ENCODE measurements at places on chromosomes 6 and 20.

GRCh38 chr20:10558635-10559187 lies 115.1 kb downstream of the JAG1 start:
- no peak overlapping the region for H3K4me3 ChIP-seq
- H3K27me3 ChIP-seq: no peaks in the 10 kb centered on the region
- no peak overlapping the region for H3K27ac ChIP-seq
- peak; percentile 10 for DNase-seq
- H3K4me1 ChIP-seq: no peaks in the 10 kb centered on the region
- no peaks in the 10 kb centered on the region for H3K36me3 ChIP-seq

DNA sequence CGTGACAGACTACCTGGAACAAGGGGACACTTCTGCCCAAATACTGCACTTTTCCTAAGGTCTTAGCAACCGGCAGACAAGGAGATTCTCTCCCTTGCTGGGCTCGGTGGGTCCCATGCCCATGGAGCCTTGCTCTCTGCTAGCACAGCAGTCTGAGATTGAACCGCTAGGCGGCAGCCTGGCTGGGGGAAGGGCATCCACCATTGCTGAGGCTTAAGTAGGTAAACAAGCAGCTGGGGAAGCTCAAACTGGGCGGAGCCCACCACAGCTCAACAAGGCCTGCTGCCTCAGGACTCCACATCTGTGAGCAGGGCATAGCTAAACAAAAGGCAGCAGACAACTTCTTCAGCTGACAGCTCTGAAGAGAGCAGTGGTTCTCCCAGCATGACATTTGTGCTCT lies 87.8 kb upstream of the ASCC3 start:
- no peak for DNase-seq
- no peak overlapping the region for H3K4me3 ChIP-seq
- no peaks in the 10 kb centered on the region for H3K27me3 ChIP-seq
- H3K4me1 ChIP-seq: no peaks in the 10 kb centered on the region

- H3K27ac ChIP-seq: no peak overlapping the region
- H3K36me3 ChIP-seq: no peaks in the 10 kb centered on the region
- no peaks in the 10 kb centered on the region for H3K4me1 ChIP-seq
- no peak overlapping the region for H3K4me3 ChIP-seq
- no peak for DNase-seq
- H3K27me3 ChIP-seq: no peaks in the 10 kb centered on the region
These were observed 54.1 kb downstream of the TULP4 start for GRCh38 chr6:158366363-158366762.

- no peaks in the 10 kb centered on the region for H3K27me3 ChIP-seq
- no peak overlapping the region for H3K27ac ChIP-seq
- no peaks in the 10 kb centered on the region for H3K36me3 ChIP-seq
- no peaks in the 10 kb centered on the region for H3K4me1 ChIP-seq
- DNase-seq: peak; percentile 9
- no peak overlapping the region for H3K4me3 ChIP-seq
These were observed 53.4 kb downstream of the SLC24A3 start for GRCh38 chr20:19265646-19266374.

DNA sequence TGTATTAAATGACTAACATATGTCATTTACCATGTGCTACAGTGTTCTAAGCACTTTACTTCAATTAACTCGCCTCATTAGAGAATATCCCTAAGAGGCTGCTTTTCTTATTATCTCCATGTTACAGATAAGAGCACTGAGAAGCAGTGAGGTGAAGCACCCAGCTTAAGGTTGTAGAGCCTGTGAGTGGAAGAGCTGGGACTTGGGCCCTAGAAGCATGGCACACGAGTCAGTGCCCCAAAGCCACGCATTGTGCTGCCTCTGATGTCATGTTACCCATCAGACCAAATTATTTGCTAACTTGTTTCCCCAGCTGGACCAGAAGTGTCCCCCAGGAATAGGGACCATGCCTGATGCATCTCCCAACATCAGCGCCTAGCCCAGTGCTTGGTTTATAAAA lies 34.1 kb downstream of the POFUT1 start:
- DNase-seq: no peak
- H3K27ac ChIP-seq: no peak overlapping the region
- H3K4me1 ChIP-seq: no peaks in the 10 kb centered on the region
- H3K4me3 ChIP-seq: no peak overlapping the region
- no peaks in the 10 kb centered on the region for H3K36me3 ChIP-seq

GRCh38 chr6:169862892-169863525 lies 111.6 kb downstream of the ERMARD start:
- H3K27ac ChIP-seq: no peak overlapping the region
- no peak for DNase-seq
- no peak overlapping the region for H3K4me3 ChIP-seq
- H3K27me3 ChIP-seq: no peaks in the 10 kb centered on the region

DNA sequence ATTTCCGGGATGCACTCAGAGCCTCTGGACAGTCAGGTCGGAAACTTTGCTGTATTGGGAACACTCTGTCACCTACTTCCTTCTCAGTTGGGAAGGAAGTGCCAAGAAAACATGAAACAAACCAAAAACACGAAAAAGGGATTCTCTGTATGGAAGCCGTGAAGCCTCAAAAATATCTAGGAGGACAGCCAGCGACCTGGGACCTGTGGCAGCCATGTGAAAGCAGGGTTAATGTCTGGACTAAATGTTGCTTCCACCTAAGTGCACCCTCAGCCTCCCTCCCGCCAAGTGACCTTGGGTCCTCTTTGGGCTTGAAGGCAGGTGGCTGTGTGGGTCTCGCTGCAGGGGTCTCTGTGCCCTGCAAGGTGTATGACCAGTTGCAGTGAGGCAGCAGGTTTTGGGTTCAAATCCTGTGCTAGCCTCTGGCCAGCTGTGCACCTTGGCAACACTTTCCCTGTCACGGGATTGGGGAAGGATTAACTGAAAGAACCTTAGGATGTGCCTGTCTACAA lies 851 bp downstream of the MAVS start:
- H3K27me3 ChIP-seq: no peaks in the 10 kb centered on the region
- no peaks in the 10 kb centered on the region for H3K36me3 ChIP-seq
- H3K4me1 ChIP-seq: peaks cover 13% of the 10 kb centered on the region
- H3K27ac ChIP-seq: peak overlapping the region; percentile 77
- peak overlapping the region; percentile 77 for H3K4me3 ChIP-seq

DNA sequence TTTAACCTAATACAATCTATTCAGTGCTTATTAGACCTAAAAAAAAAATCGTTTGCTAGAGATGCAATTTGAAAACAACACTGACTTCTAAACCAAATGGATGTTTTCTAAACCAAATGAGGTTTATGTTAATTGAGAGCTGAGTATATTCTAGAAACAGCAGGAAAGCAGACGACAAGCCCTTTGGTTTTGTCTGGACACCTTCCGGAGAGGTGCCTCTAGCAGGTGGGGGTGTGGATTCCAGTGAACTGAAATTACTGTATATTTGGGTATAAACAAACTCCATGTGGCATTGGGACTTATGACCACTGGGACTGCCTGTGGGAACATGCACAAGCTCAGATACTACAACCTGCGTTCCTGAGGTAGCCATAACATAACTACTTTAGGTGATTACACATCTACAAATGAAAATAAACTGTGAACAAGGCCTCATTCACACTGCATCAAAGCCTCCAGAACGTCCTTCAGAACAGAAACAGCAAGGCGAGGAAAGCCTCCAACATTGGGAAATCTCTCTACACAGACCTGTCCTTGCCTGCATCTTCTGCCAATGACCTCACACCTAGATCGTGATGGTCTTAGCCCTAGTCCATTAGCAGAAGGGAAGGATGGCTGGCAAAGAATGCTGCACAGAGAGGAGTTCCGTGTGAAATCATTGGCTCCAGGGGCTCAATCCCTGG lies 206.8 kb upstream of the FOXQ1 start:
- no peak for DNase-seq
- H3K4me3 ChIP-seq: no peak overlapping the region
- H3K27ac ChIP-seq: no peak overlapping the region
- H3K4me1 ChIP-seq: no peaks in the 10 kb centered on the region

DNA sequence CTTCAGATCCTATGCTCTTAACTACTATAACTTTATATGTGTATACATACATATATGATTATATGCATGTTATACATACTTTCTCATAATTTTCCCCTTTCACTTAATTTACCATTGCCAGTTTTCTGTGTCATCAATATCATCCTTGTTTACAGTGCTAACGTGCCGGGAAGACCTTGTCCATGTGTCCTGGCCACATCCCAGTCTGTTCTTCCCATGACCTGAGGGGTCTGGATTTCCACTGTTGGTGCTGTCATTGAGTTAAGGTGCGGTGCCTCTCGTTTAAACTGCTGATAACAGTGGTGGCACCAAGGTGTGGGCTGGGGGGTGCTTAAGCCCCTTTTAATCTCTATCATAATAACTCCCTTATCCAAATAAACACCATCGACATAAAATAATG lies 8.5 kb upstream of the SDCBP2 start:
- no peak overlapping the region for H3K4me3 ChIP-seq
- H3K27me3 ChIP-seq: no peaks in the 10 kb centered on the region
- no peak for DNase-seq
- H3K4me1 ChIP-seq: no peaks in the 10 kb centered on the region
- no peak overlapping the region for H3K27ac ChIP-seq

DNA sequence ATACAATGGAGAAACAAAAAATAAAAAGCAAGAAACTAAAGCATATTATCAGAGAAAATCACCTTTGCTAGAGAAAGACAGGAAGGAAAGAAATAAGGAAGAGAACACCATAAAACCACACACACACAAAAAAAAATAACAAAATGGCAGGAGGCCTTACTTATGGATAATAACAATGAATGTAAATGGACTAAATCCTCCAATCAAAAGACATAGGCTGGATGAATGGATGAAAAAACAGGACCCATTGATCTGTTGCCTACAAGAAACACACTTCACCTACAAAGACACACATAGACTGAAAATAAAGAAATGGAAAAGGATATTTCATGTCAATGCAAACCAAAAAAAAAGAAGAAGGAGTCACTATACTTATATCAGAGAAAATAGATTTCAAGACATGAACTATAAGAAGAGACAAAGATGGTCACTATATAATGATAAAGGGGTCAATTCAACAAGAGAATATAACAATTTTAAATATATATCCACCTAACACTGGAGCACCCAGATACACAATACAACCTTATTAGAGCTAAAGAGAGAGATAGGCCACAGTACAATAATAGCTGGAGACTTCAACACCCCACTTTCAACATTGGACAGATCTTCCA lies 693.6 kb downstream of the HACE1 start:
- H3K4me3 ChIP-seq: no peak overlapping the region
- no peak for DNase-seq
- H3K27me3 ChIP-seq: no peaks in the 10 kb centered on the region
- no peaks in the 10 kb centered on the region for H3K36me3 ChIP-seq
- no peaks in the 10 kb centered on the region for H3K4me1 ChIP-seq

DNA sequence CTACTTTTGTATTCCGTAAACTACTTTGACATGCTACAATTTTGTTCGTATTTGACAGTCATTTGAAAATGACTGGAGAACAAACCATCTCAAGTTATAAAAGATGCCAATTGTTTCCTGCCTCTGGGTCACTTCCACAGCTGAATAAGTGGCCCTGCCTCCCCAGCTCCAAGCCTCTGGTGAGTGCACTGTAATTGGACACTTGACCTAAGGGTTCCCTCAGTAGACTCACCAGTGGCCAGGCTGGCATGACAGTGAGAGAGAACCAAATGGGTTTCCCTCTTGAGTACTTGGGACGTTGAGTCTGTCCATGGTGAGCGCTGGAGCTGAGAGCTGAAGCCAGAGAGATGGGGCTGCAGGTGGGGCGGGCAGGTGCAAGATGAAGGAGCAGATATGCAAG lies 57.1 kb downstream of the SLC35D3 start:
- no peak for DNase-seq
- no peak overlapping the region for H3K27ac ChIP-seq
- H3K27me3 ChIP-seq: peaks cover 7% of the 10 kb centered on the region
- no peaks in the 10 kb centered on the region for H3K36me3 ChIP-seq
- H3K4me1 ChIP-seq: no peaks in the 10 kb centered on the region

- peak overlapping the region; percentile 15 for H3K4me3 ChIP-seq
- no peak overlapping the region for H3K27ac ChIP-seq
- H3K36me3 ChIP-seq: peaks cover 52% of the 10 kb centered on the region
- H3K27me3 ChIP-seq: no peaks in the 10 kb centered on the region
These were observed 1.9 kb downstream of the LTV1 start for GRCh38 chr6:143845033-143845432.

DNA sequence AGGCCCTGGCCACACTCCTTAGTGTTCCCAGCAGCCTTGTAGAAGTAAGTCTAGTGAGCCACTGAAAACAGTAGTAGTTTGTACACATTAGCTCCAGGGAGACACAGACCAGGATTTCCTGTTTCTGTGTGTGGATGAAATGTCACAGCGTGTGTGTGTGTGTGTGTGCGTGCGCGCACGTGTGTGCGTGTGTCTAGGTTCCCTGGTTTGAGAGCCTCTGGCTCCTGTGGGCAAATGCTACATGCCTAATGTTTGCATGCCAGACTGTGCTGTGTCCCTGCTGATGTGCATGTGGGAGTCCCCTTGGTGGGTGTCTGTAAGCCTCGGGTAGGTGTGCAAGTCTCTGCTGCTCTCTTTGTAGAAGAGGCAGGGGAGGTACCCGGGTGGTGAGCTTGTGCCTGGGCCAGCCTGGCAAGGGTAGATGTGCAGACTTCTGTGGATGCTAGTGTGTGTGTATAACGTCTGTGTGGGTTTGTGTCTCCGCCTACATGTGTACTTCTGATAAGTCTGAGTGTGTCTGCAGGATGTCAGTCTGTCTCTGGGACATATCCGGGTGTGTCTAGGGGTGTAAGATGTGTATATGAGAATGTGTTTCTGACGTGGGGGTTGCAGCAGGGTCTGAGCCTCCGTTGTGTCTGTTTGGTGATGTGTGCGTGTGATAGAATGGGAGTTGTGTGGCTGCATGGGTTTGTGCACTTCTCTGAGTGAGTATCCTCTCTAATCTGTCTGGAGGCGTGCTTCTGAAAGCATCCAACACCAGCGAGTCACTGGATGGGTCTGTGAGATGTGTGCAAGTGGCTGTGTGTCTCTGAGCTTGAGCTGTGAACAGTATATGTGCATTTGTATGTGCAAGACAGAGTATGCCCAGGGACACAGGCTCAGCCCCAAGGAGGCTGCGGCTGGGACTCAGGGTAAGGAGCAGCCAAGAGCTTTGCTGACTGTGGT lies 19.0 kb upstream of the TLDC2 start:
- H3K27ac ChIP-seq: no peak overlapping the region
- peaks cover 5% of the 10 kb centered on the region for H3K4me1 ChIP-seq
- peak overlapping the region; percentile 14 for H3K4me3 ChIP-seq
- peak; percentile 51 for DNase-seq
- no peaks in the 10 kb centered on the region for H3K36me3 ChIP-seq

DNA sequence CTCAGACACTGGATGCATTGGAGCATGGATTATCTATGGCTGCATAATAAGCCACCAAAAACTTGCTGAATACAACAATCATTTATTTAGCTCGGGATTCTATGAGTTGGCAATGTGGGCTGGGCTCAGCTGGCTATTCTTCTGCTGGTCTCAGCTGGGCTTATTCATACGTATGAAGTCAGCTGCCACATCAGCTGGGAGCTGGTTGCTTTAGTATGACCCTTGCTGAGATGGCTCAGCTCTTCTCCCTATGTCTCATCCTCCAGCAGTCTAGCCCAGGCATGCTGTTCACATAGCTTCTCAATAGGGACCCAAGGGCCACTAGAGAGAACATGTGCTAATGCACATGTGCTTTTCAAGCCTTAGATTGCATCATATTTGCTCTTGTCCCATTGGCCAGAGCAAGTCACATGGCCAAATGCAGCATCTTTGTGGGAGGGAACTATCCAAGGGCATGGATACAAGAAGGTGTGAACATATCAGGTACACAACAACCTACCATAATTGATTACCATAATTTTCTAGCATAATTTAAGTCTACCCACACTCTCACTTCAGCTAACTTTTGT lies 444.6 kb downstream of the KIF16B start:
- no peaks in the 10 kb centered on the region for H3K36me3 ChIP-seq
- no peak for DNase-seq
- no peaks in the 10 kb centered on the region for H3K27me3 ChIP-seq
- H3K4me3 ChIP-seq: no peak overlapping the region
- H3K27ac ChIP-seq: no peak overlapping the region

All from CD4-positive, CD25-positive, alpha-beta regulatory T cell (primary cell).